ENCODE measurements at places on chromosomes 4 and X.

- DNase-seq: no peak
These were observed 25.2 kb upstream of the ZFX start for GRCh38 chrX:24124244-24124799.

- DNase-seq: peak; percentile 84
These were observed at the start of gene SLC10A7 for GRCh38 chr4:146521541-146522097. SLC10A7 (minus strand) TSS chr4:146521940; CDS start chr4:146521717, 223 bp downstream.

- DNase-seq: no peak
These were observed 11.0 kb upstream of the FGF5 start for GRCh38 chr4:80255329-80256095.

GRCh38 chrX:107905366-107905765 lies 76.8 kb downstream of the TEX13B start:
- no peak for DNase-seq

GRCh38 chrX:122739770-122740169 lies 444.3 kb upstream of the GRIA3 start:
- no peak for DNase-seq

DNA sequence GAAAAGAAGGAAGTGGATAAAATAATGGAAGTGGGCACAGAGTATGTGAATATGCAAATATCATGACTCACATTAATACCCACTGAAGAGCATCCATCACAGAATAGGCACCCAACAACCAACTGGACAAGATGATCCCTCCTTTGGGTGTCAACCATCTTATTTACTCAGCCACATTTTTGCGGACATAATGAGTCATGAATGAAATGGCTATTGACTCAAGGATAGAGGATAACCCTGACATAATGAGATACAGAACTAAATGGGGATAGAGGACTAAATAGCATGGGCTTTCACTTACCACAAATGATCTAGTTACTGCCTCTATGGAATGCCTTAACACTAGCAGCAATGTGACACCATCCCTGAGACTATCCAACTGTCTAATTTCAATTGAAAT lies 224.7 kb downstream of the ANTXR2 start:
- no peak for DNase-seq

DNA sequence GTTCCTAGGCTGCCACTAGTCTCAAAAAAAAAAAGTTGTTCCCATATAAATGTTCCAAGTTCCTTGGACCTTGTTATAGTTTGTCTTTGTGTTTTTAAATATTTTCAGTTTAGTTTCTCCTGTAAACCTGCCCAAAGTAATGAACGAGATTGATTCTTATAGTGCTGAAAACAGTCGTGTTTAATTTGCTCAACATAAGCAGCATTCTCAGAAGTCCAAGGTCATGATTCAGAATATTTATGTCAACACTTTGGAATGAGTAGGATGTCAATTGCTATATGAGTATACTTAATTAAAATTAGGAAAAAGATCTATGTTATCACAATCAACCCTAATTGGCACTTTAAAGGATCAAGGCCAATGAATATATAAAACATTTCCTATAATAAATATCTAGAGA lies 510.9 kb downstream of the PPP4R3C start:
- DNase-seq: no peak

GRCh38 chrX:152202886-152203285 lies 64.5 kb upstream of the MAGEA10 start:
- DNase-seq: no peak

GRCh38 chrX:101362116-101362515 lies 13.6 kb upstream of the TIMM8A start:
- DNase-seq: no peak

DNA sequence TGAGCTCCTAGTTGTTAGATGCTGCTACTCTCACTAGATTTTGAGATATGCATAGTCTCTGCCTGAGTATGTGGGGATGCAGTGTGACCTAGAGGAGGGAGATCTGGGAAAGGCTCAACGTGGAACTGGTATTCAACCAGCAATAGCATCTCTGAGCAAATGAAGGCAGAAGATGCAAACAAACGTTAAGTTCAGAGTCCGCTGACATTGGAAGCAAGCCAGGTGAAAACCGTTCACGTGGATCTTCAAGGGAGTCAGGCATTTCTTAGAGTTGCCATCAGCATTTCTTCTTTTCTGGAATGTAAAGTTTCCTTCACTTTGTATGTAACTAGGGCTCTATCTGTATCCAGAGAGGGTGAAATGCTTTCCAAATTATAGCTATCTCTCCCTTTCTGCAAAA lies 59.9 kb downstream of the C4orf51 start:
- no peak for DNase-seq

DNA sequence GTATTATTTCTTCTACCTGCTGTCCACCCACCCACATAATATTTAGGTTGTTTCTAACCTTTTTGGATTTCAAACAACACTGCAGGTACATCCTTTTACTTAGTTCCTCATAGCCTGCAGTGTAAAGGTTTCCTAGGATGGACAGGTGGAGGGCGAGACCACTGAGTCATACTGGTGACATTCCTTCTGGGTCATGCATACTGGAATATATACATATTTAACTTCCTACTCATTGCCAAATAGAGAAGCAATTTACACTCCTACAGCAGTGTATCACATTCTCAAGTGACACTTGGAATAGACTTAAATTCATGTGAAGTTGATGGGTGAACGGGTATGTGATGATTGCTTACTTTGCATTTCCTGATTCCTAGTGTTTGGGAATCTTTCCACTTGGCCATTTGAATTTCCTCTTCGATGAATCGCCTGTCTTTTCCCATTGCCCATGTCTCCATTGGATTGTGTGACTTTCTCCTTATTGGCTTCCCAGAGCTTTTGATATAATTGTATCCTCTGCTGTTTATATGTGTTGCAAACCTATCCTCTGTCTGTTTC lies 8.2 kb upstream of the PPP2R2C start:
- DNase-seq: peak; percentile 80

GRCh38 chrX:123311486-123311885 lies 127.4 kb downstream of the GRIA3 start:
- DNase-seq: no peak

GRCh38 chrX:22652596-22652995 lies 347.2 kb upstream of the DDX53 start:
- peak; percentile 61 for DNase-seq

DNA sequence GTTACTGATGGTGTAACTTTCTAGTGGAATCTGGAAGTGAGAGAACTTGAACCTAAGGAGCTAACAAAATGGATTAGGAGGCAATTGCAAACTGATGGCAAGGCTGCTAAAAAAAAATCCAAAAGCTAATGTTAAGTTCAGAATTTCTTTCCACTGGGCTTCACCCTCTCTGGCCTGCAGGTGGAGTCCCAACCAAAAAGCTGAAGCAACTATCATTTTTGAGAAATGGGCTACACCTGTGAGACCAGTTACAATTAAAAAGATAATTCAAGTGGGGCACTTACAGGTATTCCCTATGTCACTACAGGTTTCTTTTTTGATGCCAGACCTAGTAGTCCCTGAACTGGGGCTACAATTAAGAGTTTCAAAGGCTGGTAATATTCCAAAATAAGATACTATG lies 142.1 kb upstream of the FTHL17 start:
- DNase-seq: no peak

Data from brain (organoid and tissue), 16 donors.